Right kidney (tissue), 9 donors: ENCODE measurements at places on chromosomes 4 and X.

- no peak for DNase-seq
Observed at GRCh38 chr4:158395343-158395742, 126.3 kb upstream of the RXFP1 start.

- no peak for DNase-seq
Observed at GRCh38 chr4:173703021-173703420, 173.0 kb upstream of the HAND2 start.

DNA sequence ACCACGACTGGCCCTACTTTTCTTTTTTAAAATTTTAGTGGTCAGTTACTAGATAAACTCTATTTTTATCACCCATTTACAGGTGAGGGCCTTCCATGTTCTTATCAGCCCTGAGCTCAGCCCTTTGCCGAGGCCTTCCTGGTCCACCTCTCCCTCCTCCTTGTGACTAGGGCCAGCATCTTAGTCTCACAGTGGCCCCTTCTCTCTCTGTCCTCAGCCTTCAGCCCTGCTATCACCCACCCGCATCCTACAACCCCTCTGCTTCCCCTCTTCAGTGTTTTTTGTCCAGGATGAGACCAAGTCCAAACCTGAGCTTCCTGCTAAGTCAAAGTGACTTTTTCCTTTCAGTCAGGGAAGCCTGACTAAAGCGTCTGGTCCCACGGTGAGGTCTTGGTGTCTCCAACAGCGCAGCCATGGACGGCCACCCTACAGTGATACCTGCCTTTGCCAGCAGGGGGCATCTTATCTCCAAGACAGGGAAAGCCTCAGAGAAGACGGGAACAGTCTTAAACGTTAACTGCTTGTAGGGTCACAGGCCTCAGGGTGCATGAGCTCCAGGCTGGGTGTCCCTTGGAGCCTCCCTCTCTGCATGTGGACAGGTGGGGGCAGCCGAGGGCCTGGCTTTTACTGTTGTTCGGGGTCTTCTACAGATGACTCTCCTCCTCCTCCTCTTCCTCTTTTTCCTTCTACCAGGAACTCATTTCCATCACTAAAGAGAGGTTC is 11.7 kb upstream of the GAGE10 start:
- DNase-seq, result peak; percentile 21

DNA sequence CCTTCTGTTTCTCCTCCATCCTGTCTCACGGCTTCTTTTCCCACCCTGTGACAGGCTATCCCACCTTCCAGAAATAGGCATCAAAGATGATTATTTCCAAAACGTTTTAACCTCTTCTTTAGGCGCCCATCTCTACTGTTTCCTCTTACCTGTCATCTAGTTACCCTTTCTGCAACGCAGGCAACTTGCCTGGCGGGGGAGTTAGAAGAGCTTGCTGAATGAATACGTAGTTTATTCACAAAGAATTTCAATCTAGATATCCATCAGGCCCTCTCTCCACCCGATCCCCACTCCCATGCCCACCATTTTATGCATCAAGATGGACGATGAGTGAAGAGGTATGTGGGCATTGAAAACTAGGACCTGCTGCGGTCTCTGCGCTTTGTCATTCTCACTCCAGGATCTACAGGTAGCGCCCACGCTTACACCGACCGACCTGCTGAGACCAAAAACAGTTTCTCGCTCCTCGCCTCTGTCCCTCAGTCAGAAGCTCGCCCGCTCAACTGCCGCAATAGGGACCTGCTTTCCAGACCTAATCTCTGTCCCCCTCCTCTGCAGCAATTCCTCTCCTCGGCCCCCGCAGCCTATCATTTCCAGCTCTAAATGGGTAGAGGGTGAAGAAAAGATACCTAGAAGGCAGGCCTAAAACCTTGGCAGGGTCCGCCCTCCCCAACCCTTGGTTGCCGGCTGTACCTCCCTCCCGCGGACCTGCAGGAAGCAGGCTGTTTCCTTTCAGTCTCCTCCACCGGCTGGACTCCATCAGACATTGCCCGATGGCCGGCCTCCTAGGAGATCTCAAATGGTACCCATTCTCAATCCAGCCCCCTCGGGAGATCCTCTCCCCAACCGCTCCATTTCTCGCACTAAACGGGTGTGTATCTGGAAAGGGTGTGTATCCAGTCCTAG is 624 bp downstream of the BEX5 start:
- DNase-seq, result peak; percentile 65

DNA sequence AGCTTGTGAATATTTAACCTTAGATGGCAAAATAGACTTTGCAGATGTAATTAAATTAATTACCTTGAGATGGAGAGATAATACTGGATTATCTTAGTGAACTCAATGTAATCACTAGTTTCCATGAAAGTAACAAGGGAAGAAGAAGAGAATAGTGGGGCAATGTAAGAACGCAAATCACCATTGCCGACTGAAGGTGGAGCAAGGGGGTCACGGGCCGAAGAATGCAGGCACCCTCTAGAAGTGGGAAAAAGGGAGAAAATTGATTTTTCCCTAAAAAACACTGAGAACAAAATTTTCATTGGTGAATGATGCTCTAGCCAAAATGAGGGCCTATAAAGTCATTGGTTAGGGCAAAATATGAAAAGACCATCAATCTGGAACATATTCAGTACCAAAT is 375.6 kb upstream of the EPHA5 start:
- no peak for DNase-seq

DNA sequence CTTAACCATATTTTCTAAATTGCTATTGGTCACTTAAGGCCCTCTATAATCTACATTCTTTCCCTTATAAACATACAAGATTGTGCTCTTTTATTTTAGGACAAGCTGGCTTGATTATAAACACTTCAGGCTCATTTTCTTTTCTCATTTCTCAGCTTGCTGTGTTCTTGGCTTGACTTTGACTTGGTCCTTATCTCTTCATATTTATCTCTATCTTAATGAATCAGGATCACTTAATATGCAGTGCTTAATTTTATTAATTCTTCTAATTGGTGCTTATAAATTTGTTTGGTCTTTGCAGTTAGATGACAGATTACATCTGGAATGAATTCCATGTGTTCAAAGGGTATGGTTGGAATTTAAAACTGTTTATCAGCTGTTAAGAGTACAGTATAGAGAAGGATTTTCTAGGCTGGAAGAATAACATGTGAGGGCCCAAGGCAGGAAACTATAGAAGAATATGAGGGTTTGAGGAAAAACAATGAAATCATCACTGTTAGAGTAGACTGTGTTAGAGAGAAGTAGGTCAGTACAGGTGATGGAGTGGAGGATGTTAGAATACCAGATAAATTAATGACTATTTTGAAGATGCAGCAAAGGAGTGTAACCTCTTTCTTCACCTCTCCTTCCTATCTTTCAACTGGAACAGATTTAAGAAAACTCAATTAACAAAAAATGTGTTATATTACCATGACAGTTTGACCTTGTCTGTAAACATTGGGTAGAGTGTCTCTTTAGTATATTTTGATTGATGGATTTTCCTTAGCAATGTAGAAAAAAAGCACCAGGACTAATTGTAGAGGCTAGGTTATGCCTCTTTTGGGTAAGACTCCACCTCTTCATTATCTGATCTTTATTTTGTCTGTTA is 169.6 kb downstream of the RAPGEF2 start:
- no peak for DNase-seq

GRCh38 chr4:123587983-123588494 is 191.4 kb downstream of the SPRY1 start:
- peak; percentile 29 for DNase-seq

- DNase-seq, result no peak
Observed at GRCh38 chr4:94462572-94462971, 10.8 kb downstream of the PDLIM5 start.

DNA sequence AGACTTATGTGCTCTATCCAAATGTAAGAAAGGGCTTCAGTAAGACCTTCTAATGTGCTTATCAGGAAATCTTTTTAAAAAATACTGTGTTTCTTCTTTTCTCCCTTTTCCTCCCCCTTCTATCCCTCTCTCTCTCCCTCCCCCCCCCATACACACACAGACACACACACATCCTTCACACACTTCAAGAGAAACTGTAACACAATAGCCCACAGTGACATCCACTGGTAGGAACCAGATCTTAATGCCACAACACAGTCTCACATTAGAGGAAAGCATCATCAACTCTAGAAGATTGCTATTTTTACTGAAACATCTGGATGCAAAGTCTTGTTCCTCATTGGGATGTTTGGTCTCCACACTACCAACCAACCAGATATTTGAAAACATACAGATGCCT is 4.6 kb downstream of the PCDH19 start:
- no peak for DNase-seq

DNA sequence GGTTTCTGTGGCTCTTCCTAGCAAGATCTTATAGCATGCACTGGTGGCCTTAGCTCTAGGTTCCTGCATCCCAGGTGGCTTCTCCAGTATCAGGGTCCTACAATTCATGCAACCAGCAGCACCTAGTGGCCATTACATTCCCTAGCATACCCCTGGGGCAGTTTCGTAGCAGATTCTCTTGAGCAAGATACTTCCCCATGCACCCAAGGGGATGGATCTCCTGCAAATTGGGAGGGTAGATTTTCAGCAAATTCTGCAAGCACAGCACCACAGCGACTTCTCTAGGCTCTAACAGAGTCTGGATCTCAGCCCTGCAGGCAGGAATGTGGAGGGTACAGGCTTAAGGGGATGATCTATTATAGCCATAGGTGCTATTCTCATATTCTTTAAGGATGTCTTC is 13.1 kb upstream of the SLC9B1 start:
- no peak for DNase-seq

DNA sequence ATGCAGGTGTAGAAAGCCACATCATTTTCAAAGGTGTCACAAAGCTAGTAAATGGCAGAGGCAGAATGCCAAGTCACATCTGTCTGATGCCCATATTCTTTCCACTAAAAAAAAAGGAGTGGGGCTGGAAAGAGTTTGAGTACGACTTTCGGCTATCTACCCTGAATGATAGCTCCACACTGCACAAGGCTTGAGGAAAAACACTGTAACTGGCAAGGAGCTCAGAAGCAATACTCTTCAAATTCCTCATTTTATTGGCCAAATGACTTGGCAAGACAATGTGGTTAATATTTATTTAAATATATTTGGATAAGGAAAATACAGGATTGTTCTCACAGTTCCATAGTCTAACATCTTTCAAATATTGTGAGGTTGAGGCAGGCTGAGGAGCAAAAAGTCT is 5.4 kb upstream of the ADH1C start:
- no peak for DNase-seq

- no peak for DNase-seq
Observed at GRCh38 chrX:65601530-65602220, 65.8 kb upstream of the MSN start.

- no peak for DNase-seq
Observed at GRCh38 chr4:2697995-2698414, 58.1 kb downstream of the TNIP2 start.

DNA sequence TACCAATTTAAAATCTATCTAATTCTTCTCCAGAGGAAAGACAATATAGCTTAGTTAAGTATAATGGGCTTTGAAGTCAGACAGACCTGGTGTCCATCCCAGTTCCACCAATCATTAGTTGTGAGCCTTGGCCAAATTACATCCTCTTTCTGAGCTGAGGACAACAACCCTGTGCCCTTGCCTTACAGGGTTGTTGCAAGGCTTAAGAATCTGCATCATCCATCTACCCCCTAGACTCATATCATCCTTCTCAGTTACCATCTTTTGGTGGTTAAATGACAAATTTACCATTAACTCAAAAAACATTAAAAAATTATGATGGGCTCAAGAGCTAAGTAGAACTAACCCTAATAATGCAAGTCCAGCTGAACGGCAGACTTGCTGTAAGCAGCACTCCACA is 51.6 kb downstream of the NAP1L5 start:
- no peak for DNase-seq

DNA sequence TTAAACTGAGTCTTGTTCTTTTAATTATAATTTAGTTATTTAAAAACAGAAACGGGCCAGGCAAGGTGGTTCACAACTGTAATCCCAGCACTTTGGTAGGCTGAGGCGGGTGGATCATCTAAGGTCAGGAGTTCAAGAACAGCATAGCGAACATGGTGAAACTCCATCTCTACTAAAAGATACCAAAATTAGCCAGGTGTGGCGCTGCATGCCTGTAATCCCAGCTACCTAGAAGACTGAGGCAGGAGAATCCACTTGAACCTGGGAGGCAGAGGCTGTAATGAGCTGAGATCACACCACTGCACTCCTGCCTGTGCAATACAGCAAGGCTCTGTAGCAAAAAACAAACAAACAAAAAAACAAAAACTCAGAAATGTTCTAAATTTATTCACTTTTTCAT is 852.9 kb downstream of the TECRL start:
- DNase-seq, result no peak

DNA sequence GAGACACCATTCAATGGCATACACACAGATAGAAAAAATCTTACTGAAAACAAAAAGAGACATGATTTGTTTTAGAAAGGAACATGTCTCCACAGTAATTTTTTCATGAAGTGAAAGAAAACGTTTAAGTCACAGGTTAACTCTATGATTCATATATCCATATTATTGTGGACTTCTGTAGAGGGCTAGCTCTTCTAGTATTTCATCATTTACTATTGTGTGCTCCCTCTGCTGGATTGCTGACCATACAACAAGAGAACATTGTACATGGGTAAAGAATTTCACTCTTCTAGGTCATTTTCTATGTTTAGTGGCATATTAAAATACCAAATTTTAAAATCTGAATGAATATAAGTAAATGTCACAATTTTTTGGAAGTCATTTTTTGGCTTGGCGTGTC is 91.8 kb upstream of the POU3F4 start:
- DNase-seq, result no peak

- no peak for DNase-seq
Observed at GRCh38 chrX:45011131-45011530, 138.1 kb downstream of the KDM6A start.

DNA sequence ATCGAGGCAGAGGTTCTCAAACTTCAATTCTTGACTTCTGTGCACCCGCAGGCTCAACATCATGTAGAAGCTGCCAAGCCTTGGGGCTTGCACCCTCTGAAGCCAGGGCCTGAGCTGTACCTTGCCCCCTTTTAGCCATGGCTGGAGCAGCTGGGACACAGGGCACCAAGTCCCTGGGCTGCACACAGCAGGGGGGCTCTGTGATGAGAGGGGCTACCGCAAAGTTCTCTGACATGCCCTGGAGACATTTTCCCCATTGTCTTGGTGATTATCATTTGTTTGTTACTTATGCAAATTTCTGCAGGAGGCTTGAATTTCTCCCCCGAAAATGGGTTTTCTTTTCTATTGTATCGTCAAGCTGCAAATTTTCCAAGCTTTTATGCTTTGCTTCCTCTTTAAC is 4.9 kb upstream of the MAGEB17 start:
- no peak for DNase-seq

DNA sequence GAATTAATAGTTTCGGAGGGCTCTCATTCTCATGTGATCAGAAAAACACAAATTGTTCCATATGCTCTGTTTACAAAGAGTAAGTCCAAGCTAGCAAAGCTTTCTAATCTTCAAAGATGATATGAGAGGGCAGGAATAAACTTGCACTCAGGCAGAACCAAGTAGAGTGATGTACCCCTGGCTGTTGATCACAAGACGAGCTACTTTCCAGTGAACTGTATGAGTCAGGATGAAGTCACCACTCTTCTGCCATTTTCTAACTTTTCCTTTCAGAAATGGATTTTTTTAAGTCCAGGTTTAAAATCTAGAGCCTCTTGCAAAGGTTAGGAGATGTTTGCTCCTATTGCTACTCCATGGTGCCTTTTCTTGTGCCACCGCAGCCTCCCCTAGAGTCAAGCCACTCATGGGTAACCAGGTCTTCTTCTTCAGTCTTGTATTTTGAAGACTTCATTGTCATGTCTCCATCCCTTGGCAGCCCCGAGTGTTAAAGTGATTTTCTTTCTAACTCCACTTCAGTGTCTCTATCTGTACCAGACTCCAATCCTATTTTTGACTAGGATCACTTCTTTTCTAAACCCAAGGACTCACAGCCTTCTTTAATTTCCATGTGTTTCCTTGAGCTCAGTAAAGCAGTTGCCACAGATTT is 171.9 kb upstream of the GALNT7 start:
- no peak for DNase-seq
